CD4-positive, alpha-beta T cell treated with Interleukin-10 for 1 hour (primary cell): ENCODE measurements at places on chromosomes 2 and 18.
A peak's percentile ranks its signal among the peaks of the same experiment; 100 is the strongest.

GRCh38 chr2:17375262-17375661 is 143.0 kb downstream of the RAD51AP2 start:
- DNase-seq, result no peak

GRCh38 chr18:36419900-36420531 is 122.5 kb downstream of the FHOD3 start:
- no peak for DNase-seq

DNA sequence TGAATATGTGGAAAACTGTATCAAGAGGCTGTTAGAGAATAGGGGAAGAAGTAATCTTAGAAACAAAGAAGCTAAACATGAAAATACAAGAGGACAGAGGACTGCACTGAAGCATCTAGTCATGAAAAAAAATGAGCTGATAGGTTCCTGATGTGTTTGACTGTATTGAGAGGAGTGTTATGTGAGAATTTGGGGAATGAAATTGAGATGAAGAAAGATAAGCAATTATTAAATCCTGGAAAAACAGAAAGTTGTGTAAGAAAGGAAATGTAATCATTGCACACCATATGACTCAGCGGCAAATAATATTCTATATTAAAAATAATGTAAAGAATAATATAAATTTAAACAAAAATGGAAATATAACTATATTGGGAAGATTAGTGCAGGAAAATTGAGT is 71.2 kb downstream of the SEMA4F start:
- DNase-seq, result no peak

GRCh38 chr2:109521233-109522062 is 92.3 kb downstream of the SEPTIN10 start:
- DNase-seq, result no peak

DNA sequence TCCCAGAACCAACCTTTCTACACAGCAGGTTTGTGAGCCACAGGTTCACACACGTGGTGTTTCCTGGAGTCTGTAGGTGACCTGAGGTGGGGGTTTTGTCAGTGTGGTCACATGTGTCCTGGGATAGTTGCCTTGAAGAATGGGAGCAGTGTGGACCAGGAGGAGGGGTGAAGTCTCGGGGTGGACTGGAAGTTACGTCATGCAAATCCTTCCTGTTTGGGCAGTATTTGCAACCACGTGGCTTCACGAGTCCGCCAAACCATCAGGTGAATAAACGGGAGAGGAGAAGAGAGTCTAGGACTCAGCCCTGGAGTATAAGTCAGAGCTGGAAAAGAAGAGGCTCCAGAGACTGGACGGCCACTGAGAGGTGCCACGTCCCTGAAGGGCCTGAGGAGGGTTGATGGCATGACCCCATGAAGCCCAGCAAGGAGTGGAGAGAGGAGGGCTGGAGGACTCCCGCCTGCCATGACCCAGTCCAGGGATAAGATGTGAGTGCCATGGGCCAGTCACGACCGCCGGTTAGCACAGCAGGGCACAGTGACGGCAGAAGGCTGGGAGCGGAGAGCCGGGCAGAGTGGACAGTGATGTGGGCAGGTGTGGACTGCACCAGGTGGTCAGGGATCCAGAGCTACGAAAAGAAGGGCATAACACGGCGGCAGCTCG is 16.5 kb downstream of the LPIN1 start:
- no peak for DNase-seq

DNA sequence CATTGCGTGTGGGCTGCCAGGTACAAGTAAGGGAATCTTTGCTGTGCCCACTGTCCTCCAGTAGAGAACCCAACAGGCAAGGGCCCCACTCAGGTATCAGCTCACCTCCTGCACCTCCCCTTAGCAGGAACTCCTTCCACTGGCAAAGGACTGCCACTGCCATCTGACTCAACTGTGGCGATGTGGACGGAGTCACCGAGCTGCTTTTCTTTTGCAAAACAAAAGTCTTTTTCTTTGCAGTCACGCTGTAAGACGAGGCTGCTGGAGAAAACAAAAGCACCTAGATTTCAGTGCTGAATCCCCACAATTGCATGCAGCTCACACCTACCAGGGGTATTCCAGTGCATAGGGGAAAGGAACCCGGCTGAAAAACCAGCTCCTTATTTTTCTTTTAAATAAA is 7.9 kb downstream of the MTERF4 start:
- DNase-seq, result no peak

DNA sequence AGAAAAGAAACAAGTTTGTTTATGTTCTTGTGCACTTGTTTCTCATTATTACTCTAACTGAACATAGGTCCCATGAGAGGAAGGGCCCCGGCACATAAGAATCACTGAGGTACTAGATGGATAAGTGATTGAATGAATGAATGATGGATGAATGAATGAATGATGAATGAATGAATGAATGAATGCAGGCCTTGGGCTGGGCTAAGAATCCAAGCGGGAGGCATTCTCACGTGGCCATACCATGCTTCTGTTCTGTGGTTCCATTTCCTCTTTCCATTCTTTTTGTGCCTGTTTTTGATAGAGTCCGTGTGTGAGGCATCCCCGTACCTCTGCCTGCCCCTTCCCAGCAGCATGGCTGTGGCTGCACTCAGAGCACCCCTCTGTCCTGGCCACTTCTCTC is 94.8 kb downstream of the SH3BP4 start:
- DNase-seq, result no peak

- no peak for DNase-seq
Measured at GRCh38 chr2:239148495-239149200, 252.2 kb downstream of the HDAC4 start.

GRCh38 chr2:171553858-171554257 is 31.6 kb downstream of the CYBRD1 start:
- DNase-seq, result peak; percentile 32

DNA sequence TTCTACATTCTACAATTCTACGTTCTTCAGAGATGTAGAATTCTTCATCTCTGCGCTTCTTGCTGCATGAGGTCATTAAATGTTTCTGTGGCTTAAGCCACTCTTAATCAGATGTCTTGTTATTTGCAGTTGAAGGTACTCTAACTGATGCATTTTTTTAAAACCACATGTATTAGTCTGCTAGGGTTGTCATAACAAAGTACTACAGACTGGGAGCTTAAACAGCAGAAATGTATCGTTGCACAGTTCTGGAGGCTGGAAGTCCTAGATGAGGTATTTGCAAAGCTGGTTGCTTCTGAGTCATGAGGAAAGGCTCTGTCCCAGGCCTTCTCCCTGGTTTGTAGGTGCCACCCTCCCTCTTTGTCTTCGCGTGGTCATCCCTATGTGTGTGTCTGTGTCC is 176.3 kb upstream of the GLI2 start:
- DNase-seq, result no peak

- peak; percentile 5 for DNase-seq
Measured at GRCh38 chr2:223601932-223602666, at the start of gene SCG2. SCG2 (minus strand) TSS chr2:223602361; CDS start chr2:223599282, 3,079 bp downstream.

- DNase-seq, result no peak
Measured at GRCh38 chr2:207501802-207502576, 27.8 kb upstream of the CREB1 start.

- peak; percentile 70 for DNase-seq
Measured at GRCh38 chr2:231613663-231614558, 21.2 kb downstream of the TEX44 start.

DNA sequence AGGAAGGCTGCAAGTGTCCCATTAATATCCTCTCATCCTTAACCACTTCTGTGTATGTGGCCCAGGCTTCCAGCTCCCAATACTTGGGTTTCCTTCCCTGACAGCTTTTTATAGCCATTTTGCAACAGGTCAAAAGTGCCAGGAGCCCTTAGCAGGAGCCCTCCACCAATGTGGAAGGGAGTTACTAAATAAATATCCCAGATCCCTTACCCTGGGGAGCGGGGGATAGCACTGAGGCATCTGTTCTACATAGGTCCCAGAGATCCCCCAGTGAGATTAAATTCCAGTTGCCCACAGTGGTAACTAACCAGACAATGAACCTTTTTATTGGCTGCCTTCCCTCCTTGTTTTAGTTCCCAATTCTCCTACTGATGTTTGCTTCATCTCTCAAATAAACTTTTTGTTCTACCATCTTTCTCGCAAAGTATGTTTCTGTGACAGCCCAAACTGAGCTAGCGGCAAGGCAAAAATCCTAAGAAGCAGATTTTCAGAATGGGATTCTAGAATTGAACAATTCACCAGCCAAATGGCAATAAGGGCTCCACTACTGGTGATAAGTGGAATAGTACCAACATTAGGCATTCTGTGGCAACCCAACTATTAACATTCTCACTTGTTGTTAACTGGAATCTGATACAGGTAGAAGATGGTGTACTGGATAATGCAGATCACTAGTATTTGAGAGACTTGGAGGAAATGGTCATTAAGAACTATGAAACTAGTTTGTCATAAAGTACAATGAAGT is 83.9 kb upstream of the MAPRE2 start:
- DNase-seq, result no peak

DNA sequence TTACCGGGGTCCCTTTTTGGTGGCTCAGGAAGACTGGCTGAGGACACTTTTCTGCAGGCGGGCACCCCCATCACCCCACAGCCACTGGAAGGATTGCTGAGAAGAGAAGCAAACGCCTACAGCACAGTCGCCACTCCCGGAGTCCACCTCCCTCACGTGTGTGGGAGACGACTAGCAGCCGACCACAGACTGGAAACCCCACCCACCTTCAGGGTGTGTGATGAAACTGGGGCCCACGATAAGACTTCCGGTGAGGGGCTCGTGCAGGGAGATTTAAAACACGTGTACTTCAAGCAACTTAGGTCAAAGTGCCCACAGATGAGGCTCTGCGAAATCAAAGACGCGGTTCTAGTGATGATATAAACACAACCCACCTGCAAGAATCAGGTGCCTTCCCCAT is 26.3 kb downstream of the MBP start:
- DNase-seq, result peak; percentile 87

- DNase-seq, result no peak
Measured at GRCh38 chr18:61575419-61575818, 242.2 kb downstream of the CDH20 start.

DNA sequence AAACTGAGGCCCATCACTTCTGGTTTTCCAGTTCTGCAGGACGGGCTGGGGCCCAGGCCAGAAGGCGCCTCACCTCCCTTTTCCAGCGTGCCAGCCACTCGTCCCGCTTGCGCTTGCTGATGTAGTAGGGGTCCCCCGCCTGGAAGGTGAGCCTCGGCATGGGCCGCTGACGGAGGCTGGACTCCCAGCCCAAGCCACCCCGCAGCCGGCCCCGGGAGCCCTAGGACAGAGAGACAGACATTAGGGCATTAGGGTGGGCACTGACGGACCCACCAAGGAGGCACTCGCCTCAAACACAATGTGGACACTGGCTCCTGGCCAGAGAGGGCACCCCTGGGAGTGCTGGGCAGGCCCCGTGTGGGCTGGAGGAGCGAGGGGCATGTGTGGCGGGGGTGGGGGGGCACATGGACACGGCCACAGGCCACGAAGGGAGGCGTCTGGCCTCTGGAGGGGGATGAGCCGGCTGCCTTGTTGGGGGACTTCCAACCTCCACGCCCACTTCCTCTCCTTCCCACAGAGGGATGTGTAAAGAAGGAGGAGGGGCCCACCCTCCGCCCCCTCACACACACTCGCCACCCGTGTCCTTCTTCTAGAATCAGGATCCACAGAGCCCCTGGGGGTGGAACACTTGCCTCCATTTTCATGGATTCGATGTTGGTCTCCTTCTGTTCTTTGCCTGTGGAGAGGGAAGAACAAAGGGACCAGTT is 66.7 kb downstream of the DNMT3A start:
- DNase-seq, result peak; percentile 77

GRCh38 chr2:215882689-215883088 is 130.7 kb downstream of the MREG start:
- DNase-seq, result no peak

- DNase-seq, result peak; percentile 46
Measured at GRCh38 chr2:181223234-181223633, 234.0 kb upstream of the ITGA4 start.

DNA sequence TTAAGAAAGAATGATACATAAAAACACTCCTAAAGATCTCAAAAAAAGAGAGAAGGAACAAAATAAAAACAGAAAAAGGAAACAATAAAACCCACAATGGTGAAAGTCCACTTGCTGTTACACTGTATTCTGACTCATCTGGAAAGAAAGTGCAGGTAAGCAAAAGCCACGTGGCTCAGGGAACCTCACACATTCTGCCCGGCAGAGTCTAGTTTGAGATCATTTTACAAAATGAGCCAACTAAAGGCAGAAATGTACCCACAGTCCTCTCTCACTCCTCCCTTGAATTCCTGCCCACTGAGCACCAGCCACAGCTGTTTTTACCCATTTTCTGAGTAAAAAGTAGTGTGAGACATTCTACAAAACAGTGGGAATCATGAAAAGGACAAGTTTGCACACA is 10.0 kb downstream of the KCNH7 start:
- no peak for DNase-seq

GRCh38 chr2:201363857-201364560 is 6.9 kb upstream of the FLACC1 start:
- peak; percentile 74 for DNase-seq

DNA sequence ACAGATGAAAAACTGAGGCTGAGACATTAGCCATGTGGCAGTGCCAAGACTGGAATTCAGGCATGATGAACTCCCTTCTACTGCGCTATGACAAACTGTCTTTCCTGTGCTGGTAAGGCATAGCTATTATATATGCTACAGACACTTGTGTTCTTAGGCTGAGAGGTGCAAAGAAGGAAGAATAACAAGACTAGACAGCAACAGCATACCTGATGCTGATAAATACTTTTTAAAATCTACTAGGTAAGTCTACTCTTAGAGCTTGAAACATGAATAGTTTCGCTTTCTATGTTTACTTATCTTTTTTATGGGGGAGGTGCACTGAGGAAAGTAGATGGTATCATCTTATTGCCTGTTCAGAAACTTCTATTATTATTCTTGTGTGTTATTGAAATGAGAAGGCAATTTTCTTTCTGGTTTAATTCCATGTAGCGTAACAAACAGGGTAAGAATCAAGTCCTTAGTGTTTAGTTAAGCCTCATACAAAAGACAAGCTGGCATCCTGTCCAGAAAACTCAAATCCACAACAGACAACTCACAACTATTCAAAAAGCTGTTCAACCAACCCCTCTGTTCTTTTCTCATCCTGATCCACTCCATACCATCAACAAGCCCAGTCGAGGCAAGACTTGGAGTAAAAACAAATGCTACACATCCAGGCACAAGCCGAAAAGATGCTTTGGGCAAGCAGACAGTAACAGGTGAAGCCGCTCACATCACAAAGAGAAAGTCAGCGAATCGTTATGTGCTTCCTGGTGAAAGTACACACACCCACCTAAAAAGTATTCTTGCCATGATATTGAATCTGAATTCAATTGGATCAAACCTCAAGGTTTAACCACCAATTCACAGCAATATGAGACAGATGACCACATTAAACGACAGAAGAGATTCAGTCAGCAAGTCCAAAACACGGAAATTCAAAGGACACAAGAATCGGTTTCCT is 1.5 kb downstream of the TTC32 start:
- DNase-seq, result peak; percentile 64

- no peak for DNase-seq
Measured at GRCh38 chr2:105773568-105773967, 28.9 kb downstream of the NCK2 start.

DNA sequence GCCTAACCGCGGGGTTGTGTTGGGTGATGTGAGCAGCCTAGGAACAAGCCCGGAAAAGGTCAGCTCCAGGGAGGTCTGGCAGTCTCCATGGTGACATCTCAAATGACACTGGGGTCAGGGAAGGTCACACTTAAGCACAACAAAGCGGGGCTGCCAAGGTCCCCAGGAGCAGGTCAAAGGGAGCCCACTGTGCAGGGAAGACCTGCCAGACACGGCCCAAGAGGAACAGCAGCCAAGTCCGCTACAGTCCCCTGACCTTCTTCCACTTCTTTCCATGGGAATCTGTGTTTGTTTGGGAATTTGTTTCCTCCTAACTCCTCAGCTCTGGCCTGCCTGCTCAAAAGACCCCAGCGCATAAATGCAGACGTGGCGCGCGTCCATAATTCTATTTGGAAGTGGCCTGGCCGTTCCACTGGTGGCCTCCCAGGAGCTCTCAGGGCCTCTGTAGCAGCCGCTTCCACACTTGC is 232.1 kb upstream of the COPS8 start:
- DNase-seq, result no peak

- DNase-seq, result no peak
Measured at GRCh38 chr2:216110620-216111019, 1.5 kb downstream of the XRCC5 start.
